ENCODE measurements at places on chromosomes 13 and 19.

- no peak for DNase-seq
Observed at GRCh38 chr13:49840675-49841074, 48.2 kb upstream of the KPNA3 start.

DNA sequence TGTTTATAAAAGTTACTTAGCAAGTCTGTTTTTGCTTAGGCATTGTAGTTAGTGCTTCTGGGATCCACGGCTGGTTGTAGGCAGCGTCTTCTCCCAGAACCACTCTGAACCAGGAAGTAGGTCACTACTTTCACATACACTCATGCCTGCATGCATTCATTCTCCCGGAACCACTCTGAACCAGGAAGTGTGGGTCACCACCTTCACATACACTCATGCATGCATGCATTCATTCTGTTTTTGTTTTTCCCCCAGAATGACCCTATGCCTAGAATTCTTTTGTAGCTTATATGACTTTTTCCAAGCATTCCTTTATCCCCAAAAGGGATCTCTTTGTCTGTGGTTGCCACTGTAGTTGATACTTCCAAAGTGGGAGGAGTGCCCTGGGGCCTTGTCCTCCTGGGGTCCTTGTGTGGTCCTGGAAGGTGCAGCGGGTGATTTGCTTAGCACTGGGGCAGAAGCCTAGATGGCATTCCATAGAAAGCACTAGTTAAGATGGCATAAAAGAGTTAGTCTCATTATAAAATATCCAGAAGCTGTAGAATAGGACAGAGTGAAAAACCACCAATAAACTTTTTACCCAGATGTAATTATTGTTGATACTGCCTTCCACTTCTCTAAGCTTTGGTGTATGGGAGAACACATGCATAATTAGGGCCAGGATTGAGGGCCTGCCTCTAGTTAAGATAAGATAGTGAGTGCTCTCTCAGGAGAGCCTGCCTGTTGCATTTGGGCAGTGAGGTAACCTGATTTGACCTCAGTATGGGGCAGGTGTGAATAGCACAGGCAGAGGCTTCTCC is 68.6 kb upstream of the TEX29 start:
- no peak for DNase-seq

DNA sequence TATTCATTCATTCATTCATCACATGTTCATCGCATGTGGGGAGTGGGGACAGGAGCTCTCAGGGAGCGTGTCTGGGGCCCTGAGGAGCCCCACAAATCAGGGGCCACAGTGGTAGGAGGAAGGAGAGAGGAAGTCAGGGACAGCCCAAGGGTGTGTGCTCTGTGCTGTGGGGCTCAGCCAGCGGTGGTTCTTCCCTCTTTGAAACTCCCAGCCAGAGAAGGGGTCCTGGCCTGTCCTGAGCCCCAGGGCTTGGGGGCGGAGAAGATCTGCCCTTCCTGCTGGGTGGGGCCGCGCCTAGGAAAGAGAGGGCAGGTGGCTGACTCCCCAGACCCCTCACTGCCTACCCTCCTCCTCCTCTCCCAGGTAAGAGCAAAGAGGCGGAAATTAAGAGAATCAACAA is 14.6 kb downstream of the AP2A1 start:
- DNase-seq, result no peak

GRCh38 chr19:17078920-17079709 is 3.5 kb downstream of the MYO9B start:
- DNase-seq, result no peak

DNA sequence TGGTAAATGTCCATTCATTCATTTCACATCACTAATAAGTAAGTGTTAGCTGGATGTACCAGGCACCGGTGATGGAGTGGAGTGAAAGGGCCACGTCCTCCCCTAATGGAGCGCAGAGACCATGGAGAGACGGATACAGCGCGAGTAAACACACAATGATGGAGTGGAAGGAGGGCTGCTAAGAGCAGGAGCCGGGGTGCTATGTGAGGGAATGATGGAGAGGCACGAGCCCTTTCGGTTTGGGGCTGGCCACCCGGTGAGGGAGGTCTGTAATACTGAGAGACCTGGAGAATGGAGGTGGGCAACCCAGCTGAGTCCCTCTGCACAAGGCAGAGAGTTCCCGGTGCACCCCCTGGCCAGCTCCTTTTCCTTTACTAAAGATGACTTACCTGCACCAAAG is 53.7 kb downstream of the PEPD start:
- no peak for DNase-seq

DNA sequence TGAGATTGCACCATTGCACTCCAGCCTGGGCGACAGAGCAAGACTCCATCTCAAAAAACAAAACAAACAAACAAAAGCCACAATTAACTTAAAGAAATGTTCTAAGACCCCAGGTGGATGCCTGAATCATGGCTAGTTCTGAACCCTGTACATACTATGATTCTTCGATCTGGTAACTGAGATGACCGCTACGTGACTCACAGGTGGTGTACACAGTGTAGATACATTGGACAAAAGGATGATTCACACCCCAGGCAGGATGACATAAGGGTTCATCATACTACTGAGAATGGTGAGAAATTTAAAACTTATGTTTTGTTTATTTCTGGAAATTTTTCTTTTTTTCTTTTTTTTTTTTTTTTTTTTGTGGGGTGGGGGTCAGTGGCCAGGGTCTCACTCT is 6.5 kb downstream of the ZNF426 start:
- no peak for DNase-seq

DNA sequence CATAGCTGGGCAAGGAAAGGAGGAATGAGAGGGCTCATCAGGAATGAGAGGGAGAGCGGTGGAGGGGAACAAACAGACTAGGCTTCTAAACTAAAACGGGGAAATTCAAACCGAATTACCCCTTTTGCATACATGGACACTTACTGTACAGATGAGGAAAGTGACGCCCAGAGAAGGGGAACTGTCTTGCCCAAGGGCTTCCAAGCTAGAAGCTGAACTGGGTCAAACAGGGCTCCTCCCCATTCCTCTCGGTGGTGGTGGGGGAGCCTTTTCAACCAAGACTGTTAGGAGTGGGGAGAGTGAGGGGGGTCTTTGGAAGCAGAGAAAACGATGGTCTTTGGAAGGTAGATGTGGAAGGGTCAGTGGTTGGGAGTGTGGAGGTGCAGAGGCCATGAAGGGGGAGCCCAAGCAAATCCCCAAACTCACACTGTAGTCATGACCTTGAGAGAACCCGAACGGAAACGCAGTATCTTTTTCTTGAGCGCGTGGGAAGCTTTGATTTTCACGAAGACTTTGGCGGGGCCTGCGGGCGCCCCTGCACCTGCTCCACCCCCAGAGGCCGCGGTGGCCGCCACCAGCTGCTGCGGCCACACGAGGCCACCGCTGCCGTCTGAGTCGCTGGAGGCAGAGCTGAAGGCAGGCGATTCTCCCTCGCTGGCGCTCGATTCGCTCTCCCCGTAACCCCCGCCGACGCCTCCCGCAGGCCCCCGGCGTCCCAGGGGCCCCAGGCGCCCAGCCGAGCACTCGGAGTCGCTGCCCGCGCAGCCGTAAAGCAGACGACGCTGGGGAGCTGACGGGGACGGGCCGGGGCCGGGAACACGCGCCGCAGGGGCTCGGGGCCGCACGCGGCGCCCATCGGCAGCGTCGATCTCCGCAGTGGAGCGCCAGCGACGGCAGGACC is 12.3 kb upstream of the GNG8 start:
- no peak for DNase-seq
